Activated CD4-positive, alpha-beta T cell treated with anti-CD3 and anti-CD28 coated beads, Interleukin-2, Interleukin-6, amounts not matched to agents 100 ng/mL and 50 ng/mL, durations not matched to agents 16 hours and 8 hours (primary cell): ENCODE measurements at places on chromosomes 7 and 10.

- peak; percentile 49 for DNase-seq
These were observed 89.3 kb upstream of the ARID5B start for GRCh38 chr10:61812052-61812721.

GRCh38 chr7:155198901-155199845 lies 98.5 kb upstream of the INSIG1 start:
- peak; percentile 90 for DNase-seq

GRCh38 chr10:59018977-59019376 lies 157.5 kb upstream of the PHYHIPL start:
- no peak for DNase-seq

DNA sequence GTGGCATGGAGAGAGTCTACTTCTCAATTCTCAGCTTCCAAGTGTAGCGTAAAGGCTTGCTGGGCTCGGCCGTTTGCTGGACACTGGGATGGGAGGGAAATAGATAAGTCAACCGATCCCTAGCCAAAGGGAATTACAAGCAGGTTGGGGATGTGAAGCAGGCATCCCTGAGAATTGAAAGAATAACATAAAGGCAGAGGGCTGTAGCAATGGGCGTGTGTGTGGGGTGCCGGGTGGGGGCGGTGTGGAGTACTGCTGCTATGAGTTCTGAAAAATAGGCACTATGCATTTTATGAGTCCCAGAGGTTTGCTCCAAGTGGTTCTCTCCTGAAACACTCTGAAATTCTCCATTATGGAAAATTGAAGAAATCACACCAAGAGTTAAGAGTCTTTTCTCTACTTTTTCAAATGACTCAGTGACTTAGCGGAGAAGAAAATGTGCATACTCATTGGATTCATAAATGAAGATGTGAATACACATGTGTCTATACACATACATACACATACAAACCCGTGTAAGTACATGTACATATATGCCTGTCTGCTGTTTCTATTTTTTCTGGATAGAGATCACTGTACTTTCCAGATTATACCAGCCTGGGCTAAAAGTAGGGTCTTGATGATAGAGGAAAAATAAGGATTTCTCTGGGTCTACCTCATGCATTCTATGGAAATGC lies 65.4 kb downstream of the ADRA2A start:
- DNase-seq, result no peak

DNA sequence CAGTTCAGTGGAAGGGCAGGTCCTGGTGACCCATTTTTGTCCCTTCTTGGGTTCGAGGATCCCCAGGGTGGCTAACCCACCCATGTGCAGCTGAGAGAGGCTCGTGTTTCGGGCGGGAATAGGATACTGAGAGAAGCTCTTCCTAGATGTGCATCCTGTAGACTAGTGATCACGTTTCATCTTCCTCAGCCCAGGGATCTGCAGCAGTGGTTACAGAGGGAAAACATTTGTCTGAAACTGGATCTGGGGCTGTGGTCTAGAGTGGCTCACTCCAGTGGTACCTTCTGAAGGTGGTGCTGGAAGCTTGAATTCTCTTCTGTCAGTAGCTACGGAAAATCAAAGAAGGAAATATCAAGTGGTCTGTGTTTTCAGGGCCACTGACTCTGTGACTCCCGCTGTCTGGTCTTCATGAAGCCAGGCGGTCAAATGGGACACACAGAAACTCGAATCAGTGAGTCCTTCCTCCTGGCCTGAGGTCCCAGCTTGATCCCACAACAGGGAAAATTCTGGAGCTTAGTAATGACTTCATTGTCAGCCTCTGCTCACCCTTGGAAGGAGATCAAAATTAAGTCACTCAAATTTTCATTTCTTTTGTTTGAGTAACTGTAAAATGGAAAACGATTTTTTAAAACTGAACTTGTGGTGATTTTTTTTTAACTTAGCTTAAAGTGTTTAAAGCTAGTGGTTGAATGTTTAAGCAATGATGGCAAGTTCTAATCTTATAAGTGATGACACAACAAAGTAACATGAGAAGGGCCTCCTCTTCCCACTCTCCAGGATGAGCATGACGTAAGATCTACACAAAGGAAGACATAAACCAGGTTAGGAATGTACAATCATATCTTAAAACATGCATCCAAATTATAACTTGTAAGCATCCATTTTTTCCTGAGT lies 469.3 kb upstream of the KLF6 start:
- DNase-seq, result no peak

GRCh38 chr7:133613250-133613790 lies 360.4 kb downstream of the EXOC4 start:
- DNase-seq, result no peak

DNA sequence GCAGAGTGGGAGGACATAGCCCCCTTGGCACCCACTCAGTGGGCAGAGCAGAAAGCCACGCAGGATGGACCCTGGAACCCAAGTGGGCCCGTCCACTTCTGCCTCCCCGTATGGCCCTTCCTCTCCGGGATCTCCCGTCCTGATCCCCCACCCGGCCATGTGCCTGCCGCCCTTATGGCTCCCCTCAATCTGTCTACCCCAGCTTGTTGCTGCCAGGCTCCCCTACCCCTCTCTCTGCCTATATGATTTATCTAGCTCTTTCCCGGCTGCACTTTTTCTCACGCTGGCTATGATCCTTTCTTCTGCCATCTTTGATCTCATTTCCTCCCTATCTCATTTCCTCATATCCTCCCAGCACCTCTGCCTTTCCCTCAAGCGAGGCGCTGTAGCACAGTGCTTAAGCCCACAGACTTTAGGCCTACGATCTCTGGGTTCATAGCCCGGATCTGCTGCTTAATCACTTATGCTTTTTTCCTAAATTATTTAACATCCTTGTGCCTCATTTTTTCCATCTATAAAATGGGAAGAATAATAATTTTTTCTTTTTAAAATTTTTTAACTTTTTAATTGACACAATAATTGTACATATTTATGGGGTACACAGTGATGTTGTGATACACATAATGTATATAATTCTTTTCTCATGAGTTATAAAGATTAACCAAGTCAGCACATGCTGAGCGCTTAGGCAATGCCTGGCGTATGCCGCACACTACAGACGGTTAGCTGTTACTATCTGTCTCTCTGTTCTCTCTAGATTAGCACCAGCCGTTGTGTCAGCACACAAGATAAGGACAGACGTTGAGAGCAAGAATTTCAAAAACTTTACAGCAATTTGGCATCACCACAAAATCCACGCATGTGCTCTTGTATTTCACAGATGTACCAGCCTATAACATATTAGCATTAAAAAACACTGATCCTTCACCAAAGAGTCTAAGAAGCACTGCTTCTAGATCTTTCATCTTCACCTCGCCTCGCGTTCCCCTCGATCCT lies 18.1 kb downstream of the KCNH2 start:
- DNase-seq, result peak; percentile 28

GRCh38 chr10:71695502-71696476 lies 23.8 kb downstream of the C10orf105 start:
- no peak for DNase-seq

DNA sequence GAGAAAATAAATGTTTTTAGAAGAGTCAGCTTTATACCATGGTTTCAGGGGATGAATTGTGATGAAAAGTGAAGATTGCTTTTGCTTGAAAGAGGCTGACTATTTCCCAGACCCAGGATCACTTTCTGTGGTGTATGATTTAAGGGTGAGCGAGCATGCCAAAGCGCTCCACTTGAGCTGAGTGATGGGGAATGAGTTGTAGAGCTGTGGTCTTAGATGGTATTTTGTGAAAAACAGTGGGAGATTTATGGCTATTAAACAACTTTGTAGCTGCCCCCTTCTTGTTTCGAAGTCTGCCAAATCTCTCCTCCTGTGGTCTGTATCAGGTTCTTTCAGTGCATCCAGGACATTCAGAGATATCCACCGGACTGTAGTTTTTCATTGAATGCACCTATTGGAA lies 888.2 kb downstream of the LRMDA start:
- no peak for DNase-seq

GRCh38 chr7:148723846-148724245 lies 25.1 kb downstream of the CUL1 start:
- no peak for DNase-seq

DNA sequence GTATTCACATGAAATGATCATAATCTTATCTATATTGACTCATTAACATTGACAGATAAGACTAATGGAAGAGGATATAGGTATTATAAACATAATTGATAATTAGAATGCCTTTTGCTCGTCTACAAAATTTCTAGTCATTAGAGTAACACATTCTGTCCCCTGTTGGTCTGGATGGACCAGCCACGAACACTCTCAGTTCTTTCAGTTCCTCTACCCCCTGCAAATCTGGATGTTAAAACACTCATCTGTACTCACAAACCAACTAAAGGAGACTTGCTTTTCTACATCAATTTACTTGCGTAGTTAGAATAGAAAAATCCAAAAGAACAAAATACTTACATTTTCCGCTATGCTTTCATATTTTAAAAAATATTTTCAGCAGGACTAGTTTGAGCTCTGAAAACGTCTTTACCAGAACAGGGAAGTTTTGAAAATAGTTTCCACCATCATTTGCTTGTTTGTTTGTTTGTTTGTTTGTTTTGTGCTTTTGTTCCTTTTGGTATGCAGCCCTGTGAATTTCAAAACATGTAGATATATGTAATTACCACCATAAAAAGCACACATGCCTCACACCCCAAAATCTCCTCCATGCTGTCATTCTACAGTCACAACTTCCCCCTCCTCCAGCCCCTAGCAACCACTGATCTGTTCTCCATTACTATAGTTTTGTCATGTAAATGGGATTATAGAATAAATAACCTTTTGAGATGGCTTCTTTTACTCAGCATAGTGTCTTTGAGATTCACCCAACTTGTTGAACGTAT lies 103.8 kb downstream of the FZD1 start:
- DNase-seq, result no peak

GRCh38 chr10:129764011-129764900 lies 199.8 kb downstream of the EBF3 start:
- DNase-seq, result no peak

DNA sequence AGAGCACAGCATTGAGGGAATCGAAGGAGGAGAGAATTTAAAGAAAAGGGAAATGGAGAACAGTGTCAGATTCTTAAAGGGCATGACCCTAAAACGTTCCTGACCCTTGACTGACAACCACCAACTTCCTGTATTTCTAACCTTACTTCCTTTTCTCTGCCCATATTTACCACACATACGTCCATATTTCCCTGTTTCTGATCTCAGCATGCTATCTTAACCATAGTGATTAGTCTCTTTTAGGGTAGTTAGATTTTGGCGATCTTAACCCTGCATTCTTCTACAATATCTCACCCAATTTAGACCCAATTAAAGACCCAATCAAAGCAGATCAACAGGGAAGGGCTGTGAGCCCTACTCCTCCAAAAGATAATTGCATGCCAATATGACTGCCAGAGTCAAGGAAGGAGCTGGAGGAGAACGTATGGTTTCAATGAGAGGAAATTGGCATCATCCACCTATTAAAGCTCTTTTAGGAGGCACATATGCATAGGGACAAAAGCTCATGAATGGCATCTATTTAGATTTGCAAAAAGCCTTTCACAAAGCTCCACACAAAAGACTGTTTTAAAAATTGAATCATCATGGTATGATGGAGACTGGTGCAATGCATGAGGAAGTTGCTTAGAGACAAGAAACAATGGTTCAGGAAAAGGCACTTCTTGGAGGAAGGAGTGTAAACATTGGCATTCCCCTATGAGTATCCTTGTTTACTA lies 49.0 kb upstream of the ARHGAP12 start:
- DNase-seq, result no peak

- peak; percentile 65 for DNase-seq
These were observed 29.2 kb downstream of the COA1 start for GRCh38 chr7:43700059-43700501.

DNA sequence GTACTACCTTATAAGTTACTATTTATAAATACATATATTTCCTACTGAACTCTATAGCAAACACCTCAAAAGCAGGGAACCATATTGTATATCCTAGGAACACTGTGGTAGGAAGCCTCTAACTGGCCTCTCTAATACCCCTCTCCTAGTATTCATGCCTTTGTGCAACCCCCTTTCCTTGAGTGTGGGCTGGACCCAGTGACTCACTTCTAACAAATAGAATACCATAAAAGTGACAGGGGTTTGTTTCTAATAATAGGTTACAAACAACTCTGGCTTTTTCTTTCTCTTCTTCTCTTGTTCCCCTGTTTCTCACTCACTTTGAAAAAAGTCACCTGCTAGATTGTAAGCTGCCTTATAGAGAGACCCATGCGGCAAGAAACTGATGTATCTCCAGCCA lies 51.6 kb upstream of the MACC1 start:
- DNase-seq, result no peak

- no peak for DNase-seq
These were observed 162.1 kb downstream of the SND1 start for GRCh38 chr7:127813991-127814541.

- no peak for DNase-seq
These were observed 11.2 kb downstream of the SKIDA1 start for GRCh38 chr10:21514129-21514817.

GRCh38 chr10:34638406-34639054 lies 176.6 kb downstream of the PARD3 start:
- DNase-seq, result peak; percentile 76

- no peak for DNase-seq
These were observed 167.9 kb downstream of the DIP2C start for GRCh38 chr10:521261-522250.

- no peak for DNase-seq
These were observed 80.1 kb downstream of the OSBPL3 start for GRCh38 chr7:24899905-24900304.

- DNase-seq, result no peak
These were observed 795.6 kb downstream of the PHTF2 start for GRCh38 chr7:78594156-78594555.

GRCh38 chr10:218798-219197 lies 83.5 kb downstream of the ZMYND11 start:
- DNase-seq, result no peak

DNA sequence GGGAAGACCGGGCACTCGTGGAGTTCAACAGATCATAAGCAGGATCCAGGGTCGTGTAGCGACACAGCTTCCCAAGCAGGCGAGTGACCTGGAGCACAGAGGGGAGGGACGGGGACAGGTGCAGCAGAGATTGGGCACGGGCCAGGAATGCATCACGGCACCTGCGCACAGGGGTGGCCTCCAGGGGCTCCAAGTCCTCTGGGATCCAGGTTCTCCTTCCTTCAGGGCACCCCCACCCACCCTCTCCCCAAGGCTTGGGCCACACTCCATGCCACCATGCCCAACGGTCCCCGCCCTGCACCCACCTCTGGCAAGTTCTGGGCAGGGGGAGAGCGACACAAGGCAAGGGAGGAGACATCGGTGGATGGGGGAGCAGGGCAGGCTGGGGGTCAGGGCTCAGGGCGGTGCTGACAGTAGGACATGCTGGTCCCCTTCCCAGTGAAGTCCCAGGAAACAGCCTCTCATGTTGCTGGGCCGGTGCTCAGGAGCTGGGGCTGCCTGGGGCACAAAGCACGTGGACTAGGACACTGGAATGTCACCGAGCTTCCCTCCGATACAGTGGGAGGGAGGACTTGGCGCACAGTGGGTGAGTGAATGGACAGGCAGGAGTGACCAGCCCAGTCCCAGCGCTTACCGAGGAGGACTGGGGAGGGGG lies 597.3 kb downstream of the PTPRN2 start:
- DNase-seq, result no peak

DNA sequence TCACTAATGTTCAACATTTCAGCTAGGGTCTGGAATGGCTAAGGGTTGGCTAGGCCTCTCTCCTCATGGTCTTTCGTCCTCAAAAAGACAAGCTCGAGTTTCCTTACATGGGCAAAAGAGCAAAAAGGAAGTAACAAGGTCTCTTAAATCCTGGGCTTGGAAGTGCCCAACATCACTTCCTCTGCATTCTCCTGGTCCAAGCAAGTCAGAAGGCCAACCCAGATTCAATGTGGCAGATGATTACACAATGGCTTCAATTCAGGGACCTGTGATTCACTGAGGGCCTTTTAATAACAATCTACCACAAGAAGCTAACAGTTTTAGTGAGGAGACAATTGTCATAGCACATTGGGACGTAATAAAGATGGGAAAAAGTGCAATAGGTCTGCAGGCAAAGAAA lies 4.4 kb upstream of the NUP205 start:
- DNase-seq, result no peak
